Spinal cord (tissue), 10 donors: ENCODE measurements at places on chromosomes 5 and 9.

DNA sequence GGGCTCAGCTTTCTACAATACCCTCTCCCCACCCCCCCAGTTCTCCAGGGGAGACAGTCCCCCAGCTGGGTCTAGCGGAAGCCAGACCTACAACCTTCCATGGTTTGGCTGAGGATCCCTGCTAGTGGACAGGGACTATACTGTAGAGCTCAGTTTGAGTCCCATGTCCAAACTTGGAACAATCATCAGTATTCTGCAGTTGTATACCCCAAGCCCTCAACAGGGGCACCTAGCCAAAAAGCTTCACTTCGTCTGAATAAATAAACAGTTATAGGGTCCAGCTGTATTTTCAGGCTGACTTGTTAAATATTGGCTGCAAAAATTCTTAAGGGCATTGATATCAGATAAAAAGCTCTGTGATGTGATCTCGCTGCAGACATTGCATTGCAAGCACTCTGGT lies 15.4 kb upstream of the C9 start:
- peak; percentile 38 for DNase-seq

GRCh38 chr5:143275512-143276363 lies 127.7 kb downstream of the NR3C1 start:
- no peak for DNase-seq

DNA sequence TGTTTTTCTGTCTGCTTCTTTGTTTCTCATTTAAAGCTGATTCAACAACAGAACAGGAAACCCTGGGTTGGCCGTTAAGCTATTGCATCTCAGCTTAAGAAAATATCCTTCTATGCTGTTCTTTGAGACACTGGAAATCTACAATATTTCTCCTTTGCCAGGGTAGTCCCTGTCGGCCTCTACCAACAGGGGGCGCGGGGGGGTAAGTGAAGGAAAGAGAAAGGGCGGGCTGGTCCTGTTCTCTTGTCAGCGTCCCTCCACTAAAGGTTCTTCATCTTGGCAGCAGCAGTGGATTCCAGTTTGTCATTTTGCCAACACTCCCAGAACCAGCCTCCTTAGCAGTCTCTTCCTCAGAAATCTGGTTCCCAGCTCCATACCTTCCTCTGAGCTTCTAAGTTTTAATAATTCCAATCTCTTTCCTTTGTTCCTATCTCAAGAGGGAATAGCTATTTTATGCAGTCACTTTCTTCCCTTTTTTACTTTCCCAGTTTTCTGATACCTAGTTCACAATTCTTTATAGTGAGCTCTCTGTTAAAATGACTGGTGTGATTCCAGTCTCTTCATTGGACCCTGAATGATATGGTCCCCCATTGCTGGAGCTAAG lies 222.3 kb downstream of the GLIS3 start:
- no peak for DNase-seq

GRCh38 chr9:104783588-104783987 lies 19.7 kb downstream of the NIPSNAP3B start:
- no peak for DNase-seq

GRCh38 chr5:36705055-36705454 lies 98.6 kb downstream of the SLC1A3 start:
- DNase-seq: no peak

DNA sequence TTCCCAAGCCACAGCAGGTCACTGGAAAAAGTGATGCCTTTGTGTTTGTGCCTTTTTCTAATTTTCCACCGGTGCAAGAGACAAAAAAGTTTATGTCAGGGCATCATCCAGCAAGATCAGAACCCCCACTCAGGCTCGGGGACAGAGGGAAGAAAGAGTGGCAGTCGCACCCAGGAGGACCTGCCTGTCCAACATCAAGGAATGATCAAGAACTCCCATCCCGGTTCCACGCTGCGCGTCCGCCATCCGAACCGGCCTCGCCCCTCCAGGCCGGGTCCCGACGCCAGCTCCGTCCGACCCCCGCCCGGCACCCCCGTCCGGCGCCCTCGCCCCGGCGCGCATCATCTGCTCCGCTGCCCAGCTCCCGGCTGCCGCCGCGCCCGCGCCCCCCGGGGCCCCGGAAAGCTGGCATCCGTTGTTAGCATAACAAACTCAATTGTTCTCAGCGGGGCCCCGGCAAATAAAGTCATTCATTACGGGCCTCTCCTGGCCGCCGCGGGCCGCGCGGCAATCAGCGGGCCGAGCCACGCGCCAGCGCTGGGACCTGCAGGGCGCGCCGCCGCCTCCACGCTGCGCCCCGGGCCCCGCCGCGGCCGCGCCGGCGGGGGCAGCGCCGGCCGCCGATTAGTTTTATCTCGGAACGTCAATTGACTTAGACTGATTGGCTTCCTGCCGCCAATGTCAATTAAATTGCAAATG lies 48.1 kb downstream of the PAX5 start:
- DNase-seq: no peak

- no peak for DNase-seq
Measured at GRCh38 chr5:50923768-50924494, 257.5 kb downstream of the PARP8 start.

- no peak for DNase-seq
Measured at GRCh38 chr5:147216552-147217154, 18.2 kb upstream of the STK32A start.

DNA sequence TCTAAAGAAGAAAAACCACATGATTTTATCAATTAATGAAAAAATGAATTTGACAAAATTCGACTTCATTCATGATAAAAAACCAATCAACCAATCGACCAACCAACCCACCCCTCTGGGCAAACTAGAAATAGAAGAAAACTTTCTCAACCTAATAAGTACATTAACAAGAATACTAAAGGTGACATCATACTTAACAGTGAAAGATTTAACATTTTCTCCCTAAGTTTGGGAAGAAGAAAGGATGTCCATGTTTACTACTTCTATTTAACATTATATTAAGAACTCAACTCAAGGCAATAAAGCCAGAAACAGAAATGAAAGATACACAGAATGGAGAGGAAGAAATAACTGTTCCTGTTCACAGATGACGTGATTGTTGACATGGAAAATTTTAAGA lies 476.1 kb upstream of the MEF2C start:
- no peak for DNase-seq

- DNase-seq: no peak
Measured at GRCh38 chr9:110486218-110486617, 93.3 kb downstream of the SVEP1 start.

- no peak for DNase-seq
Measured at GRCh38 chr5:145294331-145294730, 540.8 kb downstream of the PRELID2 start.
